ENCODE measurements at places on chromosomes 11 and 22. TPM values are rescaled to one million over a fixed set of nuclear protein-coding genes. Genes with fewer than 3 reads are reported as not detected.

- DNase-seq: peak; percentile 71
Measured at GRCh38 chr11:82523141-82523540, 210.5 kb downstream of the FAM181B start.

GRCh38 chr22:47933226-47933625 is 1170.8 kb downstream of the TBC1D22A start:
- DNase-seq: no peak

GRCh38 chr11:41978945-41979344 is 519.5 kb upstream of the LRRC4C start:
- DNase-seq: no peak

GRCh38 chr11:120120805-120121335 is 17.0 kb downstream of the TRIM29 start:
- no peak for DNase-seq

The C1QTNF6 gene
- polyA plus RNA-seq: 1.8 TPM

The HBB gene
- not detected for polyA plus RNA-seq

The BCR gene
- 10.9 TPM for polyA plus RNA-seq

The MMP8 gene
- not detected for polyA plus RNA-seq

- DNase-seq: peak; percentile 60
Measured at GRCh38 chr22:23399367-23400285, 180.5 kb downstream of the IGLL1 start.

The CCDC89 gene
- polyA plus RNA-seq: 0.46 TPM

DNA sequence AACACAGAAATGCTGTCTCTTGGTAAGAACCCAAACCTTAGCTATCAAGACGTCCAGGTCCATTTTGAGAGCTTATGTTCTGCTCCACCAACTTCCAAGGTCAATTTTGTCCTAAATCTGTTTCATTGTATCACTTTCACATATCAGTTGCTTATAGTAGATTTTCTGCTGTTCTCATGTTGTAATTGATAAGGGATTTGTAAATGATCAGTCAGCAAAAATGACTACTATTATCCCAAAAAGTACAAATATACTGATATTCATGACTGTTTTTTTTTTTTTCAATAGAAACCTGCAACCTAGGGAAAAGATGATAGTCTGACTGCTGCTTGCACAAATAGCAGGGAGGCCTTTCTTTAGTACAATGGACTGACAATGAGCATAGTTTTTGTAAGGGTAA is 128.1 kb downstream of the ARHGAP20 start:
- DNase-seq: no peak

GRCh38 chr11:111044751-111045406 is 200.6 kb upstream of the POU2AF2 start:
- no peak for DNase-seq

The APLP2 gene
- polyA plus RNA-seq: 39.0 TPM

DNA sequence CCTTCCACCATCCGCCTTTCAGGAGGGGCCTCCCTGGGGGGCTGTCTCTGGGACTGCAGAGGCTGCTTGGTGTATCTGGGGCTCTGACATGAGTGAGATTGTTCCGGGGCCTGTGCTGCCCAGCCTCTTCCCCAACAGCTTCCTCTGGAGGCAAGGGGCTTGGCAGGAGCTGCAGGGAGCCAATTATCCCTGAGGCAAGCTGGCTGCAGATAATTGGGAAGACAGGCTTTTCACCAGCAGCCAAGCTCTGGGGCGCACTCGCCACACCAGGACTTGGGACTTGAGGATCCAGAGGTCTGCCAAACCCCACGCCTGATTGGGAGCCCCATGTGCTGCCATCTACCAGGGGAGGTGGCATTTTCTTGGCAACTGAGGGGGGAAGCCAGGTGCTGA is 15.6 kb upstream of the RTN4R start:
- DNase-seq: no peak

DNA sequence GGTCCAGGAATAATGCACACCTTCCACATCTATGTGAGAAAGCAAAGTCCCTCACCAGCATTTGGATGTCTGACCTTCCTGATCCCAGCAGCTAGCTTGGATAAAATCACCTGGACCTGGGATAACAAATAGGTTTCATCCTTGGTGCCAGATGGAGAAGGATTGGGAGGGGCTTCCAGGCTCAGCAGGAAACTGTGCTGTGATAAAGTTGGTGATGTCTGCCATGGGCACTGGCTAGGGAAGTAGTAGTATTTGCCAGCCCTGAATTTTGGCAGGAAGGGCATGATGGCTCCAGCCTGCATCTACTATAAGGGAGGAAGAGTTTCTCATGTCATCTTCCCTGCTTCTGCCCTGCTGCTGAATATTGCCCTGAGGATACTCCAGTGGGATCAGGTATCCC is 37.5 kb downstream of the C11orf91 start:
- DNase-seq: no peak

The MMP1 gene
- polyA plus RNA-seq: 2.7 TPM

- no peak for DNase-seq
Measured at GRCh38 chr11:47617417-47617809, 23.2 kb upstream of the C1QTNF4 start.

- DNase-seq: no peak
Measured at GRCh38 chr11:130180896-130181294, 21.3 kb downstream of the ST14 start.

The MCAM gene
- polyA plus RNA-seq: 4.8 TPM

DNA sequence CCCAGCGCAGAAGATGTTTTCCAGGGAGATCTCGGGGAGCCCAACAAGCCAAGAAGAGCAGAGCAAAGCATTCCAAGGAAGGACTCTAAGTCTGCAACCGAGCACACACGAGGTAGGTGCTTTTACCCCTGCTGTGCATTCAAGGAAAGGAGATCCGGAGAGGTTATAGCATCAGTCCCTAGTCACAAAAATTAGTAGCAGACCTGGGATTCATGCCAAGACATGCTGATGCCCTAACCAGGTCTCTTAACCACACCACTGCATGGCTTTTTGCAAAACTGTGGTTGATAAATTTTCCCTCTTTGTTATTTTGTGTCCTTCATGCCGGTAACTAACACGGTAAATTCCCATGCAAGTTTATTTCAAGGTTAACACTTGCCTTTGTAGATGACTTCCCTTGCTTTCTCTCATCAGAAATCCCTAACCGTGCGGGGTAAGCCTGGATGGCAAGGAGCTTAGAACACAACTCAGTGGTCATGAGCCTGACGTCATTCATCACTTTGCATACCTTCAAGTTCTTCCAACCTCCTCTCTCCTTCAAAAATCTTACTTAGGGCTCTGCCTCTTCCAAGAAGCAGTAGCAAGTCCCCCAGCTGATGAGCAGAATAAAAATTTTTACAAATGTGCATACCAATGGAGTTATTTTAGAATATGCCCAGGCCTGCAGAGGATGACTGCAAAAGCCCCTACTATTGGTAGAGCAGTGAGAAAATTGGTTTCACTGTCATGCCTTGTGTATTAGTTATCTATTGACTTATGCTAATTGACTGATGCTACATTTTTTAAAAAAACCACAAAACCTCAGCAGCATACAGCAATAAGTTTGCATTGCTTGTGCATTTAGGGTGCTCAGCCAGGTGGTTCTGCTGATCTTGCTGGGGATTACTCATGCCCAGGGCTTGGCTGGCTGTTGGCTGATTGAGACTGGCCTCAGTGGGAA is 465.1 kb downstream of the MN1 start:
- no peak for DNase-seq

DNA sequence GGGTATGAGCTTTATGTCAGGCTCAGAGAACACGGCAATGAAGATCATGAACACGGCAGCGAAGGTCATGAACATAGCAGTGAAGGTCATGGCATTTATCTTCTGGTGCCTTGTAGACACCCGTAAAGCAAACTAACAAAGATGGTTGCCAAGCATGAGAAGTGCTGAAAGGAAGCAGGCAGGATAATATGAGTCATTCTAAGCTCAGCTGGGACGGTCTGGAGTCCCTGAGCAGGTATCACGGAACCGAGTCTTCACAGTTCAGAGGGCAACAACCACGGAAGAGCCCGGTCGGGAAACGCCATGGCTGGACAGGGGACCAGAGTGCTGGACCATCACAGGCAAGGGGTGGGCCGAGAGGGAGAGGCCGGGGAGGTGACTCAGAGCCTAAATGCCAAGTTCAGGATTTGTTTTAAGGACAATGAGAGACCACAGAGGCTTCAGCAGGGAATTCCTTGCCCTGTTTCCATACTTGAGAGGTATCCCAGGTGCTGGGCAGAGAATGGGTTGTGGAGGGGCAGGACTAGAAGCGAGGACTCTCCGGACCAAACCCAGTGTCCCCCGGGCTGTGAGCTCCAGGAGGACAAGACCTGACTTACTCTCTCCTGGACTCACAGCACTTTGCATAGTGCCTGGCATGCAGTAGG is 13.1 kb upstream of the MS4A10 start:
- no peak for DNase-seq

DNA sequence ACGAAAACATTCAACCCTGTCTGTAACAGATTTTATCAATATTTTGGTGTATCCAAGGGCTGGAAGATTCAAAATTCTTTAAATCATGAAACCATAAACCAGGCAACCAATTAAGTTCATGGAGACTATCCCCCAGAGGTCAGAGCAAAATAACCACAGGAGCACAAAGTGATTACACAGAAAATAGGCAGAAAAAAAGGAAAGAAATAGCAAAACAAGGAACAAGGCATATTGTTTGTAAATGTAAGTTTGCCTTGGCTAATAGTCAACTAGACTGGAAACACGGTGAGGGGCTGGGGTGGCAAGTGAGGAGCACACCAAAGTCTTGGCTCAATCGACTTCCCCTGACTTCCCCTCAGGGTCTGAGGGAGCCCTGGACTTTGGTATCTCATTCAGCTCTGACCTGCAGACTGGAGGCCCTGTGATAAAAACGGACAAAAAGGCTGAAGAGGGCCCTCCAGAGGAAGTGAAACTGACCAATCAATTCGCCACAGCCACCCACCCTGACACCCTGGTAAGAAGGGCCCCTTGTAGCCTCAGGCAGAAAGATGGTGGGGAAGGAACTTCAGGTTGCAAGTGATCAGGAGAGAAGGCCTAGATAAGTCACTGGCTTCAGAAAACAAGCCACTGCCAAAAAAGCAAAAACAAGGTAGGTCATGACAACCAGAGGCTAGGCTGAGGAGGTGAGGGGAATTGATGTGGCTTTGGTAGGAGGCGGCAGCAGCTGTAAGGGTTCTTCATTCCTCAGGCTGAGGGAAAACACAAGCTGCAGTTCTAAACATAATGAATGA is 1.8 kb downstream of the SIK3 start:
- no peak for DNase-seq

GRCh38 chr11:14300661-14301304 is 58.2 kb downstream of the RRAS2 start:
- DNase-seq: peak; percentile 72

DNA sequence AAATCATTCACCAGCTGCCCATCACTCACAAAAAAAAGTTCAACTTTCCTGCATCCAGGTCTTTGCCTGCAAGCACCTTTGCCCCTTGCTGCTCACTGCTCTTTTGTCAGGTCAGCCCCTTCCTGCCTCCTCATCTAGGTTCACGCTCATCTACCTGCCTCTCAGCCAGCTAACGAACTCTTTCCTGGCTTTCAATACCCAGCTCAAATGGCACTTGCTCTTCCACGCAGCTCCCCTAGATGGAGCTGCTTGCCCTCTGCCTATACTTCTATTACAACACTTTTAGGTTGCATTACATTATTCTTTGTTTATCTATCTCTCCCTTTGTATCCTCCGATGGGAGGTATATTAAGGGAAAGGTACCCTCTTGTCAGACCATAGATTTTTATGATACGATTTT is 78.9 kb upstream of the TBCEL start:
- DNase-seq: no peak

DNA sequence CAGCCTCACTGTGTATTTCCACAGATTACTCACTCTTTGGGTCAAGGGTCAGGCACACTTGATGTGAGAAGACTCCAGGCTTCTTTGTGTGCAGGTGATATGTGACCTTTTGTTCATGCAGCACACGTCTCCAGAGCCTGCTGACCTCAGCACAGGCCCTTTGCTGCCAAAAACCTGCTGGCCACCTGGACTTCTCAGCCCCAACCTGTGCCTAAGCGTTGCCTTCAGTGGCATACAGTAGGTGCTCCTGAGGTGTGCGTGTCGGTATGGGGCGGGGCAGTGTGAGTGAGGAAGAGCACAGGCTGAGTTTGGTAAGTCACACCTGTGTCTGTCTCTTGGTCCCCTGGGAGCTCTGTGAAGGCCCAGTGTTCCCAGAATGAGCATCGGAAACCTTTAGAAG is 58.1 kb downstream of the WNT11 start:
- no peak for DNase-seq

GRCh38 chr11:115418626-115419025 is 85.6 kb downstream of the CADM1 start:
- no peak for DNase-seq

GRCh38 chr11:125091247-125091876 is 20.1 kb downstream of the TMEM218 start:
- peak; percentile 62 for DNase-seq

DNA sequence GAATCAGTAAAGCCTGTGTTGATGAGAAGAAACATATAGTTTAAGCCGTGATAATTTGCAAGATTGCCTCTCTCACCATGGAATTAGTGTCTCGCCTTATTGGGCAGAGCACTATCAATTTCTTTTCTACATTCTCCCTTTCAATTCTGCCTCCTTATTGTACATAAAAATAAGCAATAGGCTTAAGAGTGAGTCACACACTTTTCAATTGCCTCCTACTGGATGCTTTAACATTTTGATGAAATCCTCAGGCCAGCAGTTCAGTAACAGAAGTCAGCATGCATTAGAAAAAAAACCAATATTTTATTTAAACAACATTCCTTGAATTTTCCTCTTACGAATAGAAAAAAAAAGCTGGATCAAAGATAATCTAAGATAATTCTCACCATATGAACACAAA is 33.8 kb upstream of the VWA5A start:
- no peak for DNase-seq

GRCh38 chr11:67116758-67117105 is 2.3 kb upstream of the KDM2A start:
- DNase-seq: no peak

- no peak for DNase-seq
Measured at GRCh38 chr11:94866231-94866822, 98.2 kb downstream of the AMOTL1 start.

- DNase-seq: no peak
Measured at GRCh38 chr11:35040221-35040942, 98.6 kb upstream of the CD44 start.

The FAM83F gene
- polyA plus RNA-seq: 10.2 TPM

The C11orf87 gene
- polyA plus RNA-seq: not detected

The MYO7A gene
- polyA plus RNA-seq: 2.1 TPM

The OR51V1 gene
- not detected for polyA plus RNA-seq

GRCh38 chr22:24436553-24436952 is 9.2 kb downstream of the ADORA2A start:
- no peak for DNase-seq

DNA sequence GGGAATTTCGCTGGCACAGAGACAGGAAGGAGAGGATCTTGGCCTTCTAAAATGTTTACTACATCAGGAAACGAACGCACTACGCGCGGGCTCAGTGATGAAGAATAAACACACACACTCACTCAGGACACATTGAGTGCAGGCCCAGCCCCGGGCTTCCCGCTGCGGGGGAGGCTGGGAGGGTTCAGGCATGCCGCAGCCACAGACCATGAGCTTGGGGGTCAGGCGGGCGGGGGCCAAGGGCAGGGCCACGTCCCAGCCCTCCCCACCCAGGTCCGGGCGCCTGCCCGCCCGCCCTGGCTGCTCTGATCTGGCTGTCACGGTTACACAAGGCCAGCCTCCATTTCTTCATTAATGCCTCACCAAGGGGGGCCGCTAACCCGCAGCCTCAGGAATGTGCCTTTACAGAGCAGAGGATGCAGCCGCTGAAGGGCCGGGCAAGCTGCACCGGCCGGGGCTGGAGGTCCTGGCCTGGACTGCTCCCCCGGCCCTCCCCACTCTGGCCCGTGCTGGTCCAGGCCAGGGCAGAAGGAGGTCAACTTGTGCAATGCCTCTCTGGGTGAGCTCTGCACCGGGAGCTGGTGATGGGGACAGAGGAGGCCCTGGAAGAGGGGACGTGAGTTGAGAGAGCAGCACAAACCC is 41.7 kb downstream of the IGF2 start:
- peak; percentile 74 for DNase-seq

The OR51A2 gene
- polyA plus RNA-seq: not detected
